Kasumi-1 (cell line): ENCODE measurements at places on chromosomes 1 and 21.

DNA sequence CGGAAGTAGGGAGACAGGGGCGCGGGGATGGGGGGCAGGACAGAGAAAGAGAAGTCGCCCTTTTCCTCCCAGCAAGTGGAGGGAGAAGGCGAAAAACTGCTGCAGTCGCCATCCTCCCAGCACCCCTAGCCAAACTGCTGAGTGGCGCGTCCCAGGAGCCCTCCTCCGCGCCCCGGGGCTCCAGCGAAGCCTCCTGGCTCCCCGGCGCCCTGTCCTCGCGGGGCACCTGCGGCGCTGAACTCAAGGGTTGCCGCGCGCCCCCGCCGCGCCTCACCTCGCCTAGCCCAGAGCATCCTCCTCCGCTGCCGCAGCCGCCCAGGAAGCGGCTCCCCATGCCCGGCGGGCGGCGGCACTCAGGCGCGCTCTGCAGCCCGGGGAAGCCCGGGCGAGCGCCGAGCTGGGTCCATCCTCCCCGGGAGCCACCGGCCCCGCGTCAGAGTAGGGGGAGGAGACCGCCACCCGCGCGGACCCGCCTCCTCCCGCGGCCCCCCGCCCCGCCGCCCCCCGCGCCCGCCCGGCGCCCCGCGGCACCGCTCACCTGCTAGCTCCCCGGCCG, at the start of gene DAB1:
Gene DAB1, minus strand, starts transcription at position 405 of the 556 bp plus-strand sequence. CDS start 133,030 bp downstream, outside the sequence.
- DNase-seq, result no peak

GRCh38 chr1:109928591-109929111, 18.0 kb downstream of the CSF1 start:
- no peak for DNase-seq

GRCh38 chr1:154706851-154707250, 98.9 kb upstream of the ADAR start:
- no peak for DNase-seq

DNA sequence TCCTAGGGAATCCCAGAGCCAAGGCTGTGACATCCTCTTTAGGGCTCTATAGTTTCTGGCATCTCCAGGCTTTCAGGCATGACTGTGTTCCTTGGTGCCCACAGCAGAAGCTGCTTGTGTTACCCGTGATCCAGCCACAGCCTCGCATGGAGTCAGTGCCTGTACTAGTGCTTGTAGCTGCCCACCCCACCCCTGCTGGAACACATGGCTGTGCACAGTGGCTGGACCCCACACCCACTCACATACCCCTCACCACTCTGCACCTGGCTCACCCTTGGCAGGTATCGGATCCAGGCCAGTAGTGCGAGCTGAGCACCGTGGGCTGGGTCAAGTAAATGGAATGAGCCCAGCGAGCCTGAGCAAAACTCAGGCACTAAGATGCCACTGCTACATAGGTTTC, 934.7 kb upstream of the PRMT6 start:
- DNase-seq, result no peak

DNA sequence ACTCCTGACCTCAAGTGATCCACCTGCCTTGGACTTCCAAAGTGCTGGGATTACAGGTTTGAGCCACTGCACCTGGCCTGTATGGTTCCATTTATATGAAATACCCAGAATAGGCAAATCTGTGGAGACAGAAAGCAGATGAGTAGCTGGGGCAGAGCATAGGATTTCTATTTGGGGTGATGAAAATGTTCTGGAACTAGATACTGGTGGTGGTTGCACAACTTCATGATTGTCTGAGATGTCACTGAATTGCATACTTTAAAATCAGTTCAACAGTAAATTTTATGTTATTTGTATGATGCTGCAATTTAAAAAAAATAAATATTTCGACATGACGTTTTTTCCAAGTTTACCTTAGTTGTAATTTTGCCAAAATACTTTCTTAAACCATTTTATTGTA, 23.9 kb downstream of the ITSN1 start:
- DNase-seq, result no peak
